ENCODE measurements at places on chromosomes 6 and 20. TPM values are rescaled to one million over a fixed set of nuclear protein-coding genes. Genes with fewer than 3 reads are reported as not detected.

The GINS1 gene
- total RNA-seq: 31.1 TPM

The SYTL3 gene
- total RNA-seq: 13.8 TPM

The TUBB2B gene
- total RNA-seq: 31.3 TPM

The LST1 gene
- total RNA-seq: not detected

The SLC35B3 gene
- 19.6 TPM for total RNA-seq

The CDH26 gene
- total RNA-seq: 0.06 TPM

The GPR63 gene
- total RNA-seq: 0.57 TPM

The HLA-F gene
- total RNA-seq: 2.4 TPM

The TRIM27 gene
- 64.4 TPM for total RNA-seq

The HDGFL1 gene
- total RNA-seq: not detected

The TCP11 gene
- 0.23 TPM for total RNA-seq

The MAD2L1BP gene
- 28.3 TPM for total RNA-seq

The ARFGEF3 gene
- under 0.01 TPM for total RNA-seq

The ANKRD66 gene
- total RNA-seq: not detected

The PI16 gene
- total RNA-seq: not detected

The MED20 gene
- total RNA-seq: 26.2 TPM

The TAAR5 gene
- not detected for total RNA-seq

The BPI gene
- total RNA-seq: not detected

The CDH22 gene
- total RNA-seq: 0.11 TPM

The VPS16 gene
- total RNA-seq: 41.8 TPM

The PRDM1 gene
- 2.4 TPM for total RNA-seq

The ZSCAN23 gene
- 1.9 TPM for total RNA-seq

The MROH8 gene
- total RNA-seq: 4.0 TPM

The NOTCH4 gene
- 0.26 TPM for total RNA-seq

The PDE10A gene
- 21.6 TPM for total RNA-seq

The CALHM4 gene
- total RNA-seq: 1.3 TPM

The MRAP2 gene
- 0.51 TPM for total RNA-seq

The PAX1 gene
- total RNA-seq: not detected

The HEY2 gene
- total RNA-seq: not detected

The PDE7B gene
- 1.5 TPM for total RNA-seq

The C6orf141 gene
- 6.5 TPM for total RNA-seq

The RSPO3 gene
- total RNA-seq: not detected

The OPRM1 gene
- not detected for total RNA-seq

The ATP6V1G2 gene
- 3.3 TPM for total RNA-seq

The STMND1 gene
- total RNA-seq: not detected

The FGD2 gene
- total RNA-seq: not detected

The STMN3 gene
- 49.8 TPM for total RNA-seq

Measured in LHCN-M2 (cell line).